ENCODE measurements at places on chromosomes 1 and 21.

DNA sequence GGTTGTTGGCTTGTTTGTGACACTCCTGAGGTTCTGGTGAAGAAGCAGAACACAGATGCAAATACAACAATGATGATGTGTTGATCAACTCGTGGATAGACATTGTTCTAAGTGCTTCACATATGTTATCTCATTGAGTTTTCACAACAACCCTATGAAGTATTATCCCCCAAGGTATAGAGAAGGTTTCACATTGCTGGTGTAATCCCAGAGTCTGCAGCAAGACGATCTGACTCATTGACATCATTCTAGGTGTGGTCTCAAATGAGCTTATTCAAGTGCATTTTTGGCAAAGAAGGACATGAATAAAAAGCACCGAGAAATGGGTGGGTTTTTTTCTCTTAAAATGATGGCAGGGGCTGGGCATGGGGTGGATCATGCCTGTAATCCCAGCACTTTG is 64.1 kb upstream of the SCAF4 start:
- no peak for DNase-seq

DNA sequence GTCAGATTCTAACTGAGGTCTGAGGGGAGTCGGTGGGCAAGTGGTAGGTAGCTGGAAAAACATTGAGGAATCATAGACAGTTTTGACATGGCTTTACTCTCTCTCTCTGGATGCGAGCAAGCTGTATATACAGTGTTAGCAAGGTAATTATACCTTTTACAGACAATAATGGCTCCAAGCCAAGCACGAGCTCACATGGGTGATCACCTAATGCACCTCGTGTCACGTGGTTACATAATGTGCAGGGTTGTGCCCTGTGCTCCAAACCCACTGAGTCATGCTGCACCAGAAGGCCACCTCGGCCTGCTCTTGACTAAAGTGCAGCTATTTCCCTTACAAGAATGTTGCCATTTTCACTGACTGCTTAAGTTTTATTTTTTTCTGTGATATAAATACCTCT is 7.6 kb upstream of the CLCA2 start:
- no peak for DNase-seq

GRCh38 chr1:244104309-244105060 is 53.4 kb downstream of the ZBTB18 start:
- DNase-seq, result no peak

- DNase-seq, result no peak
These were observed 23.2 kb downstream of the ERRFI1 start for GRCh38 chr1:8002921-8003320.

GRCh38 chr21:42539931-42540343 is 26.3 kb downstream of the SLC37A1 start:
- no peak for DNase-seq
